ENCODE measurements at places on chromosomes 5 and 9. TPM values are rescaled to one million over a fixed set of nuclear protein-coding genes. Genes with fewer than 3 reads are reported as not detected.
A peak's percentile ranks its signal among the peaks of the same experiment; 100 is the strongest.

DNA sequence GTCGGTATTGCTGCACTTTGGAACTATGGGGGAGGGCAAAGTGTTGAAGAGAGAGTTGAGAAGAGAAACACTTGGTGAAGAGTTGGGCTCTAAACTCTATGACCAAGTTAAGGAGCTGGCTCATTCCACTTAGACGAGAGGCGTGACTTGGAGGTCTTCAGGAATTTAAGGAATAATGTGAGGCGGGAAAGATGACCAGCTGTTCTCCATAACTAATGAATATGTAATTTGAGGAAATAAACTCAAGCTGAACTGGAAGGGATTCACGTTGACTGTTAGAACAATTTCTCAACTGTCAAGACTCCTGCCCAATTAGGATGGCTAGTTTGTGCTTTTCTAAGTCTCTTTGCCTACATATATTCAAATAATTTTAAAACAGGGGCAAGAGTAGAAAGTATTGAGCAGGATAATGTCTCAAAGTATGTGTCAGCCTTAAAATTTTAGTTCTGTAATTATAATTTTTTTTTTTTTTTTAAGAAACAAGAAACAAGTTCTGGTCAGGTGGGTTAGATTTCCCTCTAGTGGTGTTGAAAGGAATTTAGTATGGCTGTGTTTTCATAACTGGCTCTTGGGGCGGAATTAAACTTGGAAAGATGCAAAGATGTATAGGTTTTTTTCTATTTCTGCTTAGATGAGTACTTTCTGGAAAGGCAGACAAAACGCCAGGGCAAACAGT, 33.4 kb downstream of the TMEM252 start:
- no peaks in the 10 kb centered on the region for H3K4me1 ChIP-seq
- H3K27ac ChIP-seq = no peak overlapping the region
- peak; percentile 10 for DNase-seq
- peaks cover 6% of the 10 kb centered on the region for H3K27me3 ChIP-seq
- no peak overlapping the region for H3K4me3 ChIP-seq

DNA sequence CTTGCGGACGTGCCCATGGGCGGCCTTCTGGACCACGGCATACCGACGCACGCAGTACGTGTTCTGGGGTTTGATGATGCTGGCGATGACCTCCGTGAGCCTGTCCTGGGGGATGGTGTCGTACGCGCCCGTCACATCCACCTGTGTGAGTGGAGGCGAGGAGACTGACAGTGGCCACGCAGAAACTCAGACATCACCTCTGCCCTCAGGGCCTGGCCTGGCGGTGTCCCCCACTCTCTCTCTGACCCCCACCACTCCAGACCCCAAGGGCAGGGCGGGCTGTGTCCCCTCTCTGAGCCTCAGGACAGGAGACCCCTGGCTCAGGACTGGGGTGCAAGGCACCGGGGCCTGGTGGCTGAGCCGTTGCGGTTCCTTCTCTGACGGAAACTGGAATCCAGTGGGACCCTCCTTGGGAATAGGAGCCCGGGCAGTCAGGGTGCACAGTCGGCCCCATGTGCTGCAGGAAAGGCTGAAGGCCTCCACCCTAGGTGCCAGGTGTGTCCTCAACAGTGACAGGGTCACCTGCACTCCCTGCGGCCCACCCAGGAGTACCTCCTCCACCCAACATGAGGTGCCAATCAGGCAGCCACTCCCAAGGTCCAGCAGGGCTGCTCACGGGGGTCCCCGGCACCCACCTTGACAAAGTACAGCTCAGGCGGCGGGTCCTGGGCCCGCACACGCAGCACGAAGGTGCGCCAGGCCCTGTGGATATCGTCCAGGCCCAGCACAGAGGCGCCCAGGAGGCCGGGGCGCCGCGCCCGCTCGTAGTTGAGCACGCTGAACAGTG, 16.0 kb downstream of the TERT start:
- no peak overlapping the region for H3K27ac ChIP-seq
- H3K27me3 ChIP-seq = no peaks in the 10 kb centered on the region
- H3K4me3 ChIP-seq = no peak overlapping the region
- no peak for DNase-seq
- H3K36me3 ChIP-seq = no peaks in the 10 kb centered on the region

- no peaks in the 10 kb centered on the region for H3K36me3 ChIP-seq
- no peak overlapping the region for H3K4me3 ChIP-seq
- no peaks in the 10 kb centered on the region for H3K27me3 ChIP-seq
- H3K27ac ChIP-seq = no peak overlapping the region
These were observed 240.0 kb downstream of the PRR16 start for GRCh38 chr5:120703918-120704587.

DNA sequence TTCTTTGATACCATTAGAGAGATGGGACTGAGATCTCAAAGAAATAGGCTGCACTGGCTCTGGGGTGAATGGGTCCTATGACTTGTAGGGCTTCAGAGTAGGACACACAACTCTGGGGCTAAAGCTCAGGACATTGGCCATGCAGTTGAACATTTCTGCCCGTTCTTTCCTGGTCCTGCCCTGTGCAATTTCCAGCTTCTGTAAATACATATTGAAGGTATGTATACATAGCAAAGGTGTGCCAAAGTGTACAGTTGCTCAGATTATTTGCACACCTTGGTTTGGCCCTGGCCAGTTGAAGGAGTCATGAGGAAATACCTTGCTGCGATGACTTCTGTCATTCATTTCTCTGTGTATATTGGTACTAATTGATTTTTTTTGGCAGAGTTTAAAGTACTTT, 52.8 kb upstream of the TAF11L2 start:
- peak overlapping the region; percentile 86 for H3K27ac ChIP-seq
- no peak overlapping the region for H3K4me3 ChIP-seq
- H3K36me3 ChIP-seq = no peaks in the 10 kb centered on the region
- H3K4me1 ChIP-seq = peaks cover 40% of the 10 kb centered on the region
- no peaks in the 10 kb centered on the region for H3K27me3 ChIP-seq
- DNase-seq = no peak

DNA sequence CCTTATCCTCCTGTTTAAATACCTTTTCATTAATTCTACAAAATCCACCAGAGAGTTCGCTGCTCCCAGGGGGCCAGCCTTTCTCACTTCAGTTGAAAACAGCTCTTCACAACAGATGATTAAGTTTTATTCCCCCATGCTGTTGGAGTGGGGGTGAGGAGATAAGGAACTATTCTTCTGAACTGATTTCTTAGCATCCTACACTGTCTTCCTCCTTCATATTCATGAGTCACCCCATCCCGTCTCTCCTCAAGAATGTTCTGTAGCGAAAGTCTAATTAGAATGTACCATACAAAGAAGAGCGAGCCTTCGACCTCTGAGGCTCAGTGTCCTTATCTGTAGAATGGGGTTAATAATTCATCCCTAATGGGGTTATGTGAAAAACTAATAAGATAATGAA, 138.0 kb downstream of the PIK3R1 start:
- DNase-seq = peak; percentile 63
- H3K4me1 ChIP-seq = peaks cover 22% of the 10 kb centered on the region
- H3K4me3 ChIP-seq = no peak overlapping the region
- no peak overlapping the region for H3K27ac ChIP-seq
- no peaks in the 10 kb centered on the region for H3K36me3 ChIP-seq

- no peaks in the 10 kb centered on the region for H3K27me3 ChIP-seq
- H3K36me3 ChIP-seq = no peaks in the 10 kb centered on the region
- peaks cover 6% of the 10 kb centered on the region for H3K4me1 ChIP-seq
- peak within 1 kb of the TSS; percentile 87 for H3K27ac ChIP-seq
- peak within 1 kb of the TSS; percentile 77 for H3K4me3 ChIP-seq
- DNase-seq = peak; percentile 82
These were observed at the start of gene AGPAT2 for GRCh38 chr9:136686794-136687711. TSS of gene AGPAT2 (minus strand) at chr9:136687457. CDS start at chr9:136687357, 100 bp downstream.

DNA sequence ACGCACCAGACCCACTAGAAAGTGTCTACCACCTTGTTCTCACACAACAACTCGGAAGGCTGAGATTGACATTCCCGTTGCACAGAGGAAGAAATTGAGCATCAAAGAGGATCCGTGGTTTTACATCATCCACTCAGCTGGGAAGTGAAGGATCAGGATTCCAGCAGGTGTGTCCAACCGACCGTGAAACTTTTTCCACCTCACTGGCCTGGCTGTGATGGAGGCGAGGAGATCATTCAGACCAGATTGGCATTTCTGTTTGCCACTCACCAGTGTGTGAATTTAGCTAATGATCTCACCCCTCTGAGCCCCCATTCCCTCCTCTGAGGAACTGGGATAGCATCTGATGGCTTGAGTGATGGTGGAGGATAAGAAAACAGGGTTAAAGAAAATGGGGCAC, 46.7 kb upstream of the CPLX2 start:
- H3K27ac ChIP-seq = no peak overlapping the region
- no peak overlapping the region for H3K4me3 ChIP-seq
- peaks cover 7% of the 10 kb centered on the region for H3K4me1 ChIP-seq
- no peaks in the 10 kb centered on the region for H3K36me3 ChIP-seq

Gene OR2V1
- not detected for total RNA-seq

Gene GRIN3A
- total RNA-seq = not detected
